ENCODE measurements at places on chromosomes 11 and 22.

GRCh38 chr11:61151545-61152252 is 9.5 kb downstream of the VPS37C start:
- no peak for DNase-seq

DNA sequence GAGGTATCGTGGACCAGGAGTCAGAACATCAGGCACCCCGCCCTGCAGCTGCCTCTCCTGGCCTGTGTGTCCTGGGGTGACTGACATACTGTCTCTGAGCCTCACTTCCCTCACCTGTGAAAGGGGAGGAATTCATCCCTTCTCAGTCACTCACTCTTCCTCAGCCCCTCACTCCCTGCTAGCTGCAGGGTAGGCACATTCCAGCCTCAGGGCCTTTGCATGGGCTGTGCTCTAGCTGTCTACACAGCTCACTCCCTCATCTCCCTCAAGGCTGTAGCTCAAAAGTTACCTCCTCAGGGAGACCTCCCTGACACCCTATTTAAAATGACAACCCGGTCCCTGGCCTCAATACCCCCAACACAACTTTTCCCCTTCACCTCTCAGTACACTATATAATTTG is 2.5 kb downstream of the TP53I11 start:
- DNase-seq, result no peak

- no peak for DNase-seq
Observed at GRCh38 chr11:90318651-90319050, 95.8 kb upstream of the CHORDC1 start.

GRCh38 chr22:43147821-43148220 is 3.5 kb upstream of the TSPO start:
- DNase-seq, result no peak

DNA sequence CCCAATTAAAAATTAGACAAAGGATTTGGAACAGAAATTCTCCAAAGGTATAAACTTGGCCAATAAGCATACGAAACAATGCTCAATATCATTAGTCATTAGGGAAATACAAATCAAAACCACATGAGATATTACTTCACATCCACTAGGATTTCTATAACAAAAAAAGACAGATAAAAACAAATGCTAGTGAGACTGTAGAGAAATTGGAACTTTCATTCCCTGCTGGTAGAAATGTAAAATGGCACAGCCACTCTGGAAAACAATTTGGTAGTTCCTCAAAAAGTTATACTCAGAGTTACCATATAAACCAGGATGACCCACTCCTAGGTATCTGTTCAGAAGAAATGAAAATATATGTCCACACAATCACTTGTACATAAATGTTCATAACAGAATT is 71.6 kb downstream of the RPL27A start:
- DNase-seq, result no peak

DNA sequence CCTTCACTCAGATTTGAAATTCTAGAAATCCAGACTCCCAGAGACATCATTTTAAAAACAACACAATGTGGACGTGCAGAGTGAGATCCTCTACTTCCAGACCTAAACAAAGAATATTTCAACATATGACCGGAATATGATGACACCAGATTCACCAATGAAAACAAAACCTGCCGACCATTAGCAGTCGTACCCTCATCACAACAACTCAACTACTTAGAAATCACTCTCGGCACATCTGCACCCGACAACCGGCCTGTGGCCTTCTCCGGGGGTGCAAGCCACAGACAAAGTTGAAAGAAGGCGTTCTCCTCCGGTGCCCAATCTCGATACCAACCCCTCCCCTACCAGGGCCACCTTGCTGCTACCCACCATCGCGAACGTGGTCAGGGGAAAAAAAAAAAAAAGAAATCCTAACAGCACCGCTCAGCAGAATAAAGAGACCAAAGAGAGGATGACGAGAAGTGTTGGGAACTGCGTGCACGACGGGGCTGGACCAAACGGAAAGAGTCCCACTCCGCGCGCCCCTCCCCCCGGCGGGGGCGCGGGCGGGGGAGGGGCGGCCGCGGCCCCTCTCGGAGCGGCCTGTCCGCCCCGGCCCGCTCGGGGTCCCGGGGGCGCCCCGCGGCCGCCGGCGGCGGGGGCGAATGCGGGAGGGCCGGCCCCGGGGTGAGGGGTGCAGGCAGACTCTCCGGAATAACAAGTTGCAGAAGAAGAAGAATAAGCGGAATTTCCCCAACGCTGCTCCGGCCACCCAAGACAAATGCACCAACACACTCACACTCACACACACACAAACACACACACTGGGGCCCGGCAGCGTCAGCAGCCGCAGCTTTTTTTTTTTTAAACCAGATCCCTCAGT is 1.7 kb downstream of the PHF21A start:
- DNase-seq, result no peak

- DNase-seq, result no peak
Observed at GRCh38 chr11:124872741-124873140, 7.5 kb downstream of the ROBO3 start.

GRCh38 chr11:111733611-111734088 is 32.5 kb downstream of the PPP2R1B start:
- no peak for DNase-seq

- no peak for DNase-seq
Observed at GRCh38 chr11:59180168-59180776, 8.3 kb downstream of the DTX4 start.

GRCh38 chr11:133956650-133957633 is at the start of gene IGSF9B:
Gene IGSF9B, minus strand, starts transcription at chr11:133956968. Its CDS starts 214 bp downstream, at chr11:133956754.
- DNase-seq, result no peak

DNA sequence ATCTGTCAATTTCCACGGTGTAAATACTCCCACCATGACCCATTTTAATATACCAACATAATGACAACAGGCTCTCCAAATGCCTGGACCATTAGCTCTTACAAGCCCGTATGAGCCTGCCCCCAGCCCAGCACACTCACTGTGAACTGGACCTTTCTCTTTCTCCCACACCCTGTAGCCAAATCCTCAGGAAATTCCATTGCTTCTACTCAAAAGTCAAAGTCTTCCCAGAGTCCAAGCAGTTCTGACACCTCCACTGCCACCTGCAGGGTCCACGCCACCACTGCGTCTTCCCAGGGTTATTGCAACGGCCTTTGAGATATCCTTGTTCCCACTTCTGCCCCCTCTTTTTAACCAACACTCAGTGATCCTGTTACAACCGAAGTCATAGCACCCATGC is 110.1 kb upstream of the ASPHD2 start:
- DNase-seq, result no peak

DNA sequence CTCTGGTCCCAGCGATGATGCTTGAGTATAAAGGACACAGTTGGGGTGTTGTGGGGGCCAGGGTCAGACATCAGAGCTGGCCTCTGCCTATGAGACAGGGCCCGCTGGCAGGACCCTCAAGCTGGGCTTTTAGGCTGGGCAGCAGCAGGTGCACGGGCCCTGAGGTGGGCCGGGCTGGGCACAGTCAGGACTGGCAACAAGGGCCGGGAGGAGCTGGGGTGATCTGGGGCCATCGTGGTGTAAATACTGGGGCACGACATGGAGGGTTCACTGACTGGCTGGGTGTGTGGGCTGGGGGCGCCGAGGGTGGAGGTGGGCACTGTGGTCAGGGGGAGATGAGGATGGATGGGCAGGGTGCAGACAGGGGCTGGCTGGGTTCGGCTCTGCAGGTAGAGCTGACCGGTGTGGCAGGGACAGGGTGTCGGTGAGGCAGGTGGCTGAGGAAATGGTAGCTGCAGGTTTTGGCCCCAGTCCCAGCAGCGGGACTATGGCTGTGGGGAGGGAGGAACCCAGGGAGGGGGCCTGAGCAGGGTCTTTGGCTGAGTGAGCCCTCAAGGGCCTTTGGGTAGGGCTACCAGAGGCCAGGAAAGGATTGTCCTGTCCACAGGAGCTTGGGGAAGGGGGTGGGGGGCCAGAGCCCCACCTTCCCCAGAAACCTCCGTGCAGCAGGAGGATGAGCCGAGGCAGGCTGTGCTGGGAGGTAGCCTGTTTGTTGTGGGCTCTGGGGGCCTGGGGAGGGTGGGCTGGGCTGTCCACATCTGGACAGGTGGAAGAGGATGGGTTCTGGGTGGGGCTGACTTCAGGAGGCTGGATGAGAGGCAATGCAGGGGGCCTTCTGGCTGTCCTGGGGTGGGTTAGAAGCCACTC is 81.4 kb downstream of the KCNQ1 start:
- no peak for DNase-seq

DNA sequence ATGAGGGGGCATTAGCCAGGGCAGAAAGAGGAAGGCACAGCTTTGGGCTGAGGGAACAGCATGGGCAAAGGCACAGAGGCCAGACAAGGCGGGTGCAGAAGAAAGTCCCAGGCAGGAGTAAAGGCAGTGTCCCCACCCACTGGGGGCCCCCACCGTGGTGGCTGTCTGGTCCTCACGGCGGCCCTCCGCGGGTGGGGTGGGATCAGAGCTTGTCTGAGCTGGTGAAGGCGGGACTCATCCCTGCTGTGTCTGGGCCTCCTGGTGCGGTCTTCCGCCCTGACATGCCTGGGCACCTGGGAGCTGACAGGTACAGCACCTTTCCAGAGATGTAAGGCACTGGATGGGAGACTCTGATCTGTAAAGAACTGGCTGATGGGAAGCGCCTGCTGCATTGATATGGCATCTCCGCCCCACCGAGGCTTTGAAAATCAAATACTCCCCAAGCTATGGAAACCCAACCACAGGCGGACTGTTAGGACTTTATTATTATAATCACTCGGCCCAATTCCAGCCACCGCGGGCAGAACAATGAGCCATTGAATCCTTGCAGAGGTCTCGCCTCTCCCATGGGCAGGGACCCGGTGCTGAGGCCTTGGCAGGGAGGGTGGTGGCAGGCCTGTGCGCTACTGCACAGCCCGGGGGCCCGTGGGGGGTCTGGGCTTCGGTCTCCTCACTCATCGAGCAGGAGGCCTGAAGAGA is 14.2 kb upstream of the GNB1L start:
- DNase-seq, result no peak

GRCh38 chr11:72648384-72649136 is 25.7 kb downstream of the PDE2A start:
- no peak for DNase-seq

- DNase-seq, result no peak
Observed at GRCh38 chr11:4039011-4039410, 55.6 kb upstream of the RRM1 start.

DNA sequence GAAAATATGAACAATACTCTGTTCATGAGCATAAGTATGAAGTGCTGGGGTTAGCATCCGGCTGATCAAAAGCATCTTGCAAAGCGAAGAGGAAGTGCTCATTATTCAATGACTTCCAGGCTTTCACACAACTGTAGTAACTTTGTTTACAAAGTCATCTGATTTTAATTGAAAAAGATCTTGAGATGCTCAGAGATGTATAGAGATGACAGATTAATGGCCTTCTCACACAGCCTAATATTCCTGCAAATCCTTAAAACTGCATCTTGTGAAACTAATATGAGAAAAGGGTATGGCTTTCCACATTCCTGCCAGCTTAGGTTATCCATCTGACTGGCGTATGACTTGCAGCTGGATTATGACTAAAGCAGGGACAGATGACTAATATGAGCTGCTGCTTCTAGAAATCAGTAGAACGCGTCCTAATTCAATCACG is 125.4 kb downstream of the CASP12 start:
- peak; percentile 68 for DNase-seq

DNA sequence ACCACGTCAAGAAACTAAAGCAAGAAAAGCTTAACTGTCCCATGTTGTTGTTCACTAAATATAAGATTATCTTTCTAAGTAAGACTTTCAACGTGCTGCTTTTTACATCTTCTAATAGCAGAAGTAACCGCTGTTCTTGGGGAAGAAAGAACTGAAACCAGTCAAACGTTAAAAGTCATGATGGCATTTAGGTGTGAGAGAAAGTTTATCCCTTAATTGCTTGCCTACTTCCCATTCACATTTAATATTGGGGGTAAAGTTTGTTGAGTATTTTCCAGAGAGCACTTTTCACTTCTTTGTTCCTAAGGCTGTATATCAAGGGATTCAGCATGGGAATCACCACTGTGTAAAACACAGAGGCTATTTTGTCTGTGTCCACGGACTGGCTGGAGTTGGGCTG is 970 bp downstream of the OR5B21 start:
- no peak for DNase-seq

- DNase-seq, result no peak
Observed at GRCh38 chr11:57181678-57182305, at the start of gene LRRC55. Gene LRRC55, plus strand, starts transcription at chr11:57181953. Its CDS starts 70 bp downstream, at chr11:57182023.

DNA sequence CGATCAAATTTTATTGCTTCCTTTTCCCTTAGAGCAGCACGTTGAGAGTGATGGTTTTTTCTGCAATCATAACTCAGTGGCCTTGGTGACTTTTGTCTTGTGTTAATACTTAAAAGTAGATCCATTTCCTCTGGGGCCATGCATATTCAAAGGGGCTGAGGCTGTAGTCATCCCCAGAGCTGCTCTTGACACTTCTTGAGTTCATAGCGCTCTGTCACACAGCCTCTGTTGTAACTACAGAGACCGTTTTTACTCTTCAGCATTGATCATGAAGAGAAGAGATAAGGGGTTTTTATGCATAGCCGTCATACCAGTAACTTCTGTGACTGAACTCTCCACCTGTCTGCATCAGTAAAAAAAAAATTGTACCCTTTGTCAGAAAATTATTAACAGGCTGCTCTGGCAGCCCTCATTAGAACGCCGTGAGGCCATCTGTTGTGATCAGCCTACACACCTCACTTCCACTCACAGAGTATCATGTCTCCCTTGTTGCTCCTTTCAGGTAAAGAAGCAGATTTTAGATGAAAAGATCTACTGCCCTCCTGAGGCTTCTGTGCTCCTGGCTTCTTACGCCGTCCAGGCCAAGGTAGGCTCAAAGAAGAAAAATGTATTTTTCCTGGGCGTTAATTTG is 38.4 kb downstream of the NF2 start:
- no peak for DNase-seq

DNA sequence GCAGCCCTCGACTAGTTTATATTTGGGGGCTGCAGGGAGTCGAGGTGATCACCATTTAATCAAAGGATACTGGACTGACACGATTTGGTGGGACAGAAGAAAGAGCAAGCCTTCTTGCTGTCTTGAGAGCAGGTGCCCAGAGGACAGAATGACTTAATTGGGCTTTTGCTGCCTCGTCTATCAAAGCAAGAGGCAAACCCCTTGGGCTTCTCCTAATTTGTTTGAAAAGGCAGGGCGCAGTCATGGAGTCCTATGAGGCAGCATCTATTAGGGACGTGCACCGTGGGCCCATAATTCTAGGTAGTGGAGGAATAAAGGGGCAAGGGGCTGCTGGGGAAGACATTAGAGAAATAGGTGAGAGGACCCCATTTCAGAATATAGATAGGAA is 1411.3 kb downstream of the TBC1D22A start:
- no peak for DNase-seq

DNA sequence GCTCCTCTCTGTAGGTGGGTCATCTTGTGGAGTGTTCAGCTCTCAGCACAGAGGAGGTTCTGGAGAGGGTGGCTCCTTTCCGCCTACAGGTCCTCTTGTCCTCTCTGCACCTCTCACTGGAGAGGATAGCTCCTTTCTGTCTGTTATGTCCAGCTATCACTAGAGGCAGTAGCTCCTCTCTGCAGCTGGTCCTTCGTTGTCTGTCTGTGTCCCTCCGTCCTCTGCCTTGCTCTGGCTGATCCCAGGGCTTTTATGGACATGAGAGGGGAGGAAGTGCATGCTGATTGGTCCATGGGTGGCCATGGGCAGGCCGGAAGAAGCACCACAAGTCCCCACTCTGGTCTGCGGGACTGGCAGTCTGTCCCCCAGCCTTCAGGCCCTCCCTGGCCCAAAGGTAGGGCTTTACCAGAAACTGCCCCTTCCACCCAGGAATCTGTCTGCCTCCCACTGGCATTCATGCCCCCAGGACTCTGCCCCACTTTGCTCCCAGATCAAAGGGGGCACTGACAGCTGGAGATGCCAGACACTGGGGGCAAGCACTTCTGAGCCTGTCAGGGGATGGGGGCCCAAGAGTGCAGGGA is 38.6 kb upstream of the CALCB start:
- no peak for DNase-seq

All from AG04450 (cell line).